Naive thymus-derived CD8-positive, alpha-beta T cell (primary cell): ENCODE measurements at places on chromosomes 2 and 18. TPM values are rescaled to one million over a fixed set of nuclear protein-coding genes. Genes with fewer than 3 reads are reported as not detected.

The SOX11 gene
- not detected for total RNA-seq

The CAVIN2 gene
- not detected for total RNA-seq

The SMYD1 gene
- not detected for total RNA-seq

The ADGRF3 gene
- 1.5 TPM for total RNA-seq

The CCDC141 gene
- total RNA-seq: 27.0 TPM

The PLGLB1 gene
- total RNA-seq: 23.6 TPM

The SLC38A11 gene
- 0.42 TPM for total RNA-seq

DNA sequence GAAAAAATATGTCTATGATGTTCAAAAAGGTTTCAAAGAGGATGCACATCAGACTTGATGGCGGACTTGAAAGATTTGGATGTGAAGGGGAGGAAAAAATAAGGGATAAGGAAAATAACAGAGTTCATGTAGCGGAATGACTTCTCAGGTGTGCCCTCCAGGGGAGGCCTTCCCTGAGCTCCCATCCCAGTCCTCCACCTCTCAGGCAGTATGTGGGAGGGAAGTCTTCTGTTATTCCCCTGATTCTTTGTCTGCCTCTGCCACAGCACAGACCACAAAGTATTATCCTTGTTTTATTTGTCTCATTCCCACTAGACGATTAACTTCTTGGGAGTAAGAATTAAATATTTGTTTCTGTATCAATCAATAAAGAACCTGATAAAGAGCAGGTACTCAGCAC is 17.7 kb downstream of the COL5A2 start:
- DNase-seq: no peak

- DNase-seq: no peak
Observed at GRCh38 chr18:58188996-58189395, 145.0 kb downstream of the NEDD4L start.

DNA sequence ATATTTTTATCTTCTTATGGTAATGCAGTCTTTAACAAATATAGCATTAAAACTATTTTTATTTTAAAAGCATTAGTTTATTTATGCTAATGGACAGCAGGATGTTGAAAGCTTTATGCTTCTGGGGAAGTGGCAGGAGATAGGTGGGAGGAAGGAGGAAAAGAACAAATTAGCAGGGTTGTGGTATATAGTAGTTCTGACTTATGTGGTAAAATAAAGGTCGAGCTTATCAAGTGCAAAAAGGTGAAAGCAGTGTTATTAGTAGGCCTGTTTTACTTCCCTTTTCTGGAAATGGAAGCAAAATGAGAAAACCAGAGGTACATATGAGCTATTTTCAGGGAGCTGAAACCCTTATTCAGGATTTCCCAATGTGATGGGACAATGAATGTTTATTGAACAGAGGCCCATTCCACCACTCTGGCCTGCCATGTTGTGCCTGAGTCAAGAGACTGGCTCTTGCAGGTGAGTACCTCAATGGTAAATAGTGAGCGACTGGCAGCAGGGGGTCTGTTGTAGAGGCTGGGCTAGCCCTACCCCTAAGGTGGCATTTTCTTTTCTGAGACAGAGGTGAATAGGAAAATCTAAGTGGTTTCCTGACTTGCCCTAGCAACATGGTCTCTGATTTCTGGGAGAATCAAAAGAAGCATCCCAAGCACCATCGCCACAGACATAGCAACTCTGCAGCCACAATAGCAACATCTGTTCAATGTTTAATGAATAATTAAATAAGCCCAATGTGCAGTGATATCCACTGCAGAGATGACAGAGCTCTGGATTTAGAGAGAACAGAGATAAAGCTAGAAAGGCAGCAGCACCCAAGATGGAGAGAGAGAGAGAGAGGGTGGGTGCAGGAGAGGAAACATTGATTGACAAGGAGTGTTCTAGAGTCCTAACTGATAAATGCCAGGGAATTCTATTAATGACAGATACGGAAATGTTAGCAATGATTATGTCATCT is 119.7 kb downstream of the UPP2 start:
- no peak for DNase-seq

GRCh38 chr2:54728669-54729120 is 5.2 kb downstream of the EML6 start:
- DNase-seq: no peak

DNA sequence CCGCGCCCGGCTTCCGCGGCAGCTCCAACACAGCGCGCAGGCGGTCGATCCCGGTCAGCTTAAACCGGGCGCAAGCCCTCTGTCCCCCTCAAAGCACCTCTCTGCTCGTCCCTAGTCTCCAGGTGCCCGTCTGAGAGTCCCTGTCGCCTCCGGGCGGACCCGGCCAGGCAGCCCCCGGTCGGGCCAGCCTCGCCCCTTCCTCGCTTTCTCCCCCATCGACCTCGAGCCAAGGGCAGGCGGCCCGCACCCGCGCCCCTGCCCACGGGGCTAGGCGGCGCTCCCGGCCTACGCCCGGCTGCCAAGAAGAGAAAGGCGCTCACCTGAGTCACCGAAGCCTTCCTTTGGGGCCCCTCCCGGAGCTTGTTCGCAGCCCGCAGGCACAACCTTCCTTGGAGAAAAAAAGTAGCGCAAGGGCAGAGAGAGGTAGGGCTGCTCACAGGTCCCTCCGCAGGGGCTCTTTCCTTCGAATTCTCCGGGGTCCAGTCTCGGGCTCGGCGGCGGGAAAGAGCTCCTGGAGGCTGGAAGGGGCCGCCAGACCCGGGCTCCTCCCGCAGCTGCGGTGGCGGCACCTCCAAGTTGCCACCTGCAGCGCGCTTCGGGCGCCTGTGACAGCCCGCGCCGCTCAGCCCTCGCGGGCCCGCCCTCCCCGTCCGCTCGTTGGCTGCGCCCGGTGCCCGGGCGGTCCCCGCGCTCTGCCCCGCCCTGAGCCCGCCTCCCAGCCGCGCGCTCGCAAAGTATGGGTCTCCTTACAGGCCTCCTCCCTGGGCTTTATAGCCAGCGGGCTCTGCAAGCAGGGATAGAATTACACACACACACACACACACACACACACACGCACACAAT is 86.5 kb upstream of the EPB41L3 start:
- DNase-seq: no peak

DNA sequence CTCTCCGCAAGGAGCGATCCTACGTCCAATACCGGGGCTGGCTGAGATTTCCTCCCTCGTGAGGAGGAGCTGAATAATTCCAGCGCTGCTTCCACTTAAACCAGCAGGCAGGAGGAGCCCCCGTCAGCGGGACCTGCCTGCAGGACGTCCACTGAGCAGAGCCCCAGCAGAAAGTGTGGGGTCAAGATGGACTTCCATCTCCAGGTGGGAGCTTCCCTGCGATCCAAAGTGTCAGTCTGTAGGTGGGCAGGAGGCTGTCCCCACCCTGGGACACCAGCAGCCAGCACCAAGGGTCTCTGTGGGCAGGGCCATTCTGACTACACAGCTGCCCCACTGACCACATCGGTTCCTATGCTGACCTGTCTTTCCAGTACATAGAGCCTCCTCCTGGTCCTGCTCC is 462 bp upstream of the OTOS start:
- DNase-seq: no peak

DNA sequence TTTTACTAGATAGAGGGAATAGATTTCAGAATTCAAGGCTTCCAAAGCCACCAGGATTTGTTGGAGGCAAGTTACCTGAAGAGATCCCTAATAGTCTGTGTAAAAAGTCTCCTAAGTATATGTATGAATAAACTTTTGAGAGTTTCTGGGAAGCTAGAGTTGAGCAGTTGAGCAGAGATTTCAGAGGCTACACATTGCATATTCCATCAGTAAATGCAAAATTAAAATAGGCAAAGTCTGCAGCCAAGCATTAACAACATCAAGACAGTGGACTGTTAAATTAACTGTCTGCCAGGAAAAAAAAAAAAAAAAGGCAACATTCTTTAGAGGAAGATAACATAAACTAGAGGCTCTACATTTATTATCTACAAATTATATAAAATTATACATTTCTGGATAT is 420.4 kb upstream of the TMEFF2 start:
- no peak for DNase-seq

- DNase-seq: no peak
Observed at GRCh38 chr18:52945552-52945951, 605.6 kb downstream of the DCC start.

DNA sequence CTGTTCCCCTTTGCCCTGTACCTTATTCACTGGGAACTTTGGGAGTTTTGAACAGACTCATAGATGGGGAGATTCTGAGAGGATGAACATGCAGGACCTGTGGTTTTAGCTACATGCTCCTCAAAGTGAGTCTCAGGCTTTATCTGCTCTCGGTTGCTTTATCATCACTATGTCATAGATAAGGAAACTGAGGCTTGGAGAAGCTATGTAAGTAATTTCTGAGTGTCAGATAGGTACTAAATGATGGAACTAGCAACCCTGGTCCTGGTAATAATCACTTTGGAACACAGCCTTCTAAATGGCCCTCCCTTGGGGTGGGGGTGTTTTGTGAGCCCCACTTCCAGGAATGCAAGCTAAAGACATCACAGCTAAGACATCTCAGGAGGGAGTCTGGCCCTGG is 186.2 kb upstream of the MEX3C start:
- no peak for DNase-seq

DNA sequence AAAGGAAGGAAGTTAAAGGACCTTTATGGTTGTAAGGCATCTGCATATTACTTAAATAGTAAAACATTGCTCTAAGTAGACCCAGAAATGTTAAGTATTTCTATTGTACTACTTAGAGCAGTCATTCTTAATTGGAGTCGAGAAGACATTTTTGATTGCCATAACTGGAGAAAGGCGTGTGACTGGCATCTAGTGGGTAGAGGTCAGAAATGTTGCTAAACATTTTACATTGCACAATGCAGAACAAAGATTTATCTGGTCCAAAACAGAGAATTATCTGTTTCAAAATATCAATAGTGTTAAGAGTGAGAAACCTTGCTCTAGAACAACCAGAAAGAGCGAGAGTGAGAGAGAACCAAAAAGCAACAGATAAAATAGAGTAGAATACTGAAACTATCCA is 23.3 kb upstream of the ROCK1 start:
- peak; percentile 52 for DNase-seq

GRCh38 chr2:127589358-127589757 is 53.9 kb downstream of the MYO7B start:
- no peak for DNase-seq

DNA sequence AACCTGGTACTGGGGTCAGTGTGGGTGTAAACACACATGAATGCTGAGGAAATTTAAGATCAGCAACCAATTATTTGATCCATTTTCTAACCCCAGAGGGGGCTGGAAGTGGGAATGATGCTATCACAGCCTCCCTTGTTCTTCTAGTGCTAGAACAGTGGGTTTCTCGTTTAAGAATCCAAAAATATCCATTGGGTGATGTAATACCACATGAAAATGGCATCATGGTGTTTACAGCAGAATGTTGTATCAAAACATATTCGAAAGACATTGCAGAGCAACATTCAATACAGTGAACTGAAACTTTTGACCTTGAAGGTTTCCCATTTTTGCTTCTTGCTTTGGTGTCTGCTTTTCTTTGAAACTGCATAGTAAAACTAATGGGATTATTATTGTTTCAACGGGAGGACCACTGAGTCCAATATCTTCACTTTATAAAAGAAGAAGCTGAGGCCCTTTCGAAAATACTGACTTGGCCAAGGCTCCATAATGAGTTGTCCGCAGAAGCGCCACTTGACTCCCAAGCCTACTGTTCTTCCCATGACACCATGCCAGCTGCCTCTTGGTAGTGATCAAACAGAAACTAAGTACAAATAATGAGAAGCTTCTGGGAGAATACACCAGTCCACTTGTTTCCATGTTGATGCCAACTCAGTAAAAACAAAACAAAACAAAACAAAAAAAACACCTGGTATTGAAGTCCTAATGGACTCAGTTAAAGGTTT is 106.1 kb downstream of the COLEC12 start:
- no peak for DNase-seq

GRCh38 chr2:203744091-203744490 is 37.7 kb downstream of the CD28 start:
- DNase-seq: no peak

DNA sequence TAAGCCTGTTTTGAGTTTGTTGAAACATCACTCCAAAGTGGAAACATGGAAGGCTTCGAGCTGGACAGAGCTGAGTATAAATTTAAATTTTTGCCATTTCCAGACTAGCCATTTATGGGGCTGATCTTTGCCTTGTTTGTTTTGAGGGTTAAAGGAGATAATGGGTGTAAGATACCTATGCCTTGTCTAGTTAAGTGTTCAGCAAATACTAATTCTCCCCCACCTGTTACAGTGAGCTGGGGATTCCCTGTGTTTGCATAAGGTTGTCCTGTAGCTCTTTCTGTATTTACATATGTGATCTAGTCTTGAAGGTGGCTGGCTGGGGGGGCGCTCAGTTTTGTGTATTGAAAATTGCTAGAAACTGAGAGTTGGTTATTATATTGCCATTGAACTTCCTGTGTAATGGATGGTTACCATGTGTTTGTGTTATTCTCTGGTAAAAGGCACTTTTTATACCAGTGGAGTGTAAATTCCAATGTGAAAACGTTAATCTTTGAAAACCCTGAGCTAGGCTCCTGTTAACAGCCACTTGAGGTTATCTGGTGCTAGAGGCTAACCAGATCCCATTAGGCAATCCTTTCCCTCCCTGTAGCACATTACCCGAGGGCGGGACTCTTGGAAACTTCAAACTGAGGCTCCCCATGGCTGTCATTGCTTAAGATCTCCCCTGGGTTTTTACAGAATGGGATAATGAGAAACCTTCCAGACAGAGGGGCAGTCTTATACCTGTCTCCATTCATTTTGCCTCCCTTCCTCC is 26.7 kb downstream of the TANC1 start:
- DNase-seq: no peak

DNA sequence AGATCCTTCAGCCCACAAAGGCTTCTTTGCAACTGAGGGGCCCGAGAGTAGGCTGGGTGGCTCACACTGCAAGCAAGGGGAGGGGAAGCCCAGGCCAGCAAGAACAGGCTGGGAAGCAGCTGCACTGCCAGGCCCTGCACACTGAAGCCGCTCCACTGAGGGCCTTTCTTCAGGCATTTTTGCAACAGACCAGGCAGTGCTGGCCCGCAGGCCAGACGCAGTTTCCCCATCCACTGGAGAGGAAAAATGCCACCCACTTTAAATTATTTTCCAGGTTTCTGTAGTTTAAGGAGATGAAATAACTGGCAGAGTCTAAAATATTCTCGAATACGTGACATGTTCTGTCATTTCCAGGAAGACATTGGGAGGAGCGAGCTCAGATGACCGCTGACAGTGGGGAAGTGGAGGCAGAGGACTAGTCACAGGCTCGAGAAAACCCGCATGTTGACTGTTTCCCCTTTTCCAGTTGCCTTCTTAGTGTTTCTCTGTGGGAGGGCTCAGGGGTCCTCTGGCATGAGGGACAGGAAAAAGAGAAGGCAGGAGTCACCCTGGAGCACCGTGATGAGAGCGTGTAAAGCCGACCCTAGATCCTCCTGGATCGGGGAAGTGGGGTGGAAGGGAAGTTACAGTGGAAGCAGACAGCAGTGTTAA is 53.3 kb upstream of the B3GNT7 start:
- no peak for DNase-seq

- DNase-seq: peak; percentile 47
Observed at GRCh38 chr2:119826370-119826961, 66.7 kb downstream of the PTPN4 start.

GRCh38 chr2:907706-908105 is 42.9 kb upstream of the SNTG2 start:
- no peak for DNase-seq

DNA sequence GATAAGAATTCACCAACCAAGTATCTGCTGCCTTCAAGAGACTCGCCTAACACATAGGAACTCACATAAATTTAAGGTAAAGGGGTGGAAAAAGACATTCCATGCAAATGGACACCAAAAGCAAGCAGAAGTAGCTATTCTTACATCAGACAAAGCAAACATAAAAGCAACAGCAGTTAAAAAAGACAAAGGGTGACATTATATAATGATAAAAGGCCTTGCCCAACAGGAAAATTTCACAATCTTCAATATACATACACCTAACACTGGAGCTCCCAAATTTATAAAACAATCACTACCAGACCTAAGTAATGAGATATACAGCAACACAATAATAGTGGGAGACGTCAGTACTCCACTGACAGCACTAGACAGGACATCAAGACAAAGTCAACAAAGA is 41.4 kb downstream of the NEMP2 start:
- DNase-seq: no peak
